ENCODE measurements at places on chromosomes 13 and 19.

DNA sequence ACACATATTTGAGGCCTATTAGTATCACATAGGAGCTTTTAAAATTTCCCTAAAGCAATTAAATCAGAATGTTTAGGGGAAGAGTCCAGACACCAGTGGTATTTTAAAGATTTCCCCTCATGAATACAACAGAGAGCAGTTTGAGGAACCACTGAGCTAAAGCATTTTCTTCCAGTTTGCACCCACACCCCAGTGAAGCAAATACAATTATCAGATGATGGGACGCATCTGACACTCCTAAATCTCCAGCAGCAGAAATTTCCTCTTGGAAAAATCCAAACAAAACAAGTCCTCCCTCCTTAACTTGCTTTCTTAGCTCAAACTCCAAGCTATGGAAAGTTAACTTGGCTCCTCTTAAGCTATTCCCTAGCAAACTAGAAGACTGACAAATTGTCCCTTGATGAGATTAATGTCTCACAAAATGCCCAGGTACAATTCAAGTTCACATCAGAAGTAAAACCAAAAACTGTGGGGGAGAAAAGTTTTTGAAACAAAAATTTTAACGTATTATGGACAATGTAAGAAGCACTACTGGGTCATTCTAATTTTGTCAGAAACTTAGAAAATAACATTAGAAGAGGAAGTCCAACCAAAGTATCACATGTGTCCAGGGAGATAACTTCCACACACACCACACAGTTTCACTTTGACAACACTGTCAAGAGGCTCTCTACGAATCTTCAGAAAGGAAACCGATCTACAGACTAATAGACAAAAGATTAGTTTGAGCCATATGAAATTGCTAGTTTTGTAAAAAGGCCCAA lies 74.1 kb downstream of the ABCC4 start:
- no peak for DNase-seq

DNA sequence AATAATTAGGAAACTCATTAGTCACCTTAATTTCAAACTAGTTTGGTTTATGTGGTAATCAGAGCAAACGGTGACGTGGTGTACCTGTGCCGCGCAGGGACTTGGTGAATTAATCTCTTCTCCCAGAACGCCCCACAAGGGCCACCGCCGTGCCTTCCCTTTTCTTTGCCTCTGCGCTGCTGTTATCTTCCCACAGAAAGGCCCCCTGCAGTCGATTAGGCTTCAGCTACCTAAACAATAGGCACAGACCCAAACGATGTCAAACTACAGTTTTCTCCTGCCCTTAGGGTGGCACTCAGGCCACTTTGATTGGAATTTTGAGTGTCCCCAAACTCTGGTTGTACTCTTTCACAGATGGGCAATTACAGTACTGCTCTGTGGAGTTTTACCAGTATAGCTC lies 115.5 kb downstream of the GGACT start:
- no peak for DNase-seq

DNA sequence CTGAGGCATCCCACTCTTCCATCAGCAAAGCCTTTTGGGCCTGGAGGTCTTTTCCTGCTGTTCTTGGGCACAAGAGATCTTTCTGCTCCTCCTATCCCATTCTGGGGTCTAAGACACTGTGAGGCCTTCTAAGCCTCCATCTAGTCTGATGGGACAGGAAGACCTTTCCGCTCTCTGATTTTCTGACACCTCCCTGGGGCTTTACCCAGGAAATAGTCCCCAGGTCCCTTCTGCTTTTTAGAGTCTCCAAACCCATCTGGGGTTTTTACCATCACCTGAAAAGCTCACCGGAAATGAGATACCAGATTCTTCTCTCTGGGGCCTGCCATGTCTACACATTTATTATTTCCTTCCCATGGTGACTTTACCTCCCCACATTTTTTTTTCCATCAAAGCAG lies 21.1 kb downstream of the CLEC17A start:
- DNase-seq = no peak

- DNase-seq = no peak
These were observed 16.3 kb upstream of the GSX1 start for GRCh38 chr13:27775943-27776342.

GRCh38 chr13:41054919-41055619 lies 6.2 kb upstream of the WBP4 start:
- no peak for DNase-seq

DNA sequence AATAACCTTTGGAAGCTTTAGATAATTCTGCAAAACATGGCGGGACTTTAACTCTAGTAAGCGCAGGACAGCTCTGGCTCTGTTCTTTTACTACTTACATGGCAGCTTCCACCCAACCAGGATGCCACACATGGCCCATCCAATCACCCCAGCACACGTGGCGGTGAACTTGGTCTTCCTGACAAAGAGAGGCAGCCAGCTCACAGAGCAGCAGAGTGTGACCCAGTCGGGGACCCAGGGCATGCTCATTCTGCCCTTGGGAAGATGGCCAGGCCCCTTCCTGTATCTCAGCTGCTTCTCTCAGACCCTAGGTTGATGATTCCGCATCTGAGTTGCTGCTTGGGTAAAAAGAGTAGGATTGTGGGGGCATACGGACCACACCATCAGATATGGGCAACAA lies 172.1 kb downstream of the USP12 start:
- no peak for DNase-seq

- no peak for DNase-seq
These were observed 315.2 kb downstream of the ATP8A2 start for GRCh38 chr13:25686831-25687470.

GRCh38 chr19:3784607-3785450 lies 1.4 kb downstream of the MATK start:
- DNase-seq = no peak

GRCh38 chr19:28737021-28737895 lies 475.7 kb downstream of the UQCRFS1 start:
- DNase-seq = no peak

DNA sequence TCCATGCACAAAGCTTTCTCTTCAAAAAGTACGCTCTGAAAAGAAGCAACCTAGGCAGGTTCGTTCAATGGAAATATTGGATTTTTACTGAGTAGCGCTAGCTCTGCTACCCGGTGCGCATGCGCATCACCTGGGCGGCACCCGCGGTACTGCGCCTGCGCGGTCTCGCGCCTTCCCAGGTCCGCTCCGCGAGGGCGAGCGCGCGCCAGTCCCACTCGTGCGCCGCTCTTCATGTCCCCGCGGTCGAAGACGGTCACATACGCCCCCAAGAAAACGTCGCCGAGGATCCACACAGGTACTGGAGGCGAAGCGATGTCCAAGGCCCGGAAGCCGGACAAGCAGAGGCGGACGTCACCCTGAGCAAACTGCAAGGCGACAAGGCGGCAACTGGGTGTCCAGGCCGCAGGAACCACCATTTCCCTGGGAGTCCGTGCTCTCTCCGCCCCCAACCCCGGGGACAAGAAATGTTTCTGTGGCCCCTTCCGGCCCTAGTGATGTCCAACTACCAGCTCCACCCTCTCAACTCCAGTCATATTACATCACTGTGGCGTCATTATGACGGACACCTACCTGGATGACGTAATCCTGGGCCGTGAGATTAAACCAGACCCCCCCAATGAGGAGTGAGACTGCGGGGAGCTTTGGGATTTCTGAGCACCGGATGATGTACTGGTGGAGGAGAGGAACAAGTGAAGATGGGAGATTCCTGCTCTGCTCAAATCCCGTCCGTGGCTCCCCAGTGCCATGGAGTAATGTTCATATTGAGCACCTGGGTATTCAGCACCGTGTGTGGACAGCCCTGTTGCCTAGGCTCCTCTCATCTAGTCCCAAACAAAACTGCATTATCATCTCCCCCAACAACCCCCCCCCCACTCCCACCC lies 4.8 kb upstream of the KCNC3 start:
- peak; percentile 71 for DNase-seq

GRCh38 chr13:73215823-73216222 lies 157.0 kb downstream of the KLF5 start:
- DNase-seq = no peak

GRCh38 chr13:111115061-111115964 lies at the start of gene ARHGEF7:
TSS of gene ARHGEF7 (plus strand) at chr13:111115310. CDS start at chr13:111115527, 217 bp downstream.
- DNase-seq = no peak

- DNase-seq = no peak
These were observed 128.6 kb downstream of the USP12 start for GRCh38 chr13:27043013-27043412.

DNA sequence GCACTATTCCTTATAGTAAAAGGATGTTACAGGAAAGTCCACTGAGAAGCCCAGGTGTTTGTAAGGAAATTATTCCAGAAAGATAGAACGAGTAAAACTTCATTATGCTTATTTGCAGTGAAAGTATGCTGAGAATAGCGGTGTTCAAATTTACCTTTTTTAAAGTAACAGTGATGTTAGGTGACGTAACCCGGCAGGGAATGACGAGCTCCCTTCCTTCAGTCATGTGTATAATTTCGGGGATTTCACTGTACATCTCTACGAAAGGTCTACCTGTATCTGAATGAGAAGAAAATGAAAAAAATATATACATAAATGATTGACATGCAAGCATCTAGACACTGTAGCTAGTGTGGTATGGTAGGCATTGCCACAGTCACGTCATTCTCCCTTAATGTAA lies 56.9 kb downstream of the FLT1 start:
- no peak for DNase-seq

DNA sequence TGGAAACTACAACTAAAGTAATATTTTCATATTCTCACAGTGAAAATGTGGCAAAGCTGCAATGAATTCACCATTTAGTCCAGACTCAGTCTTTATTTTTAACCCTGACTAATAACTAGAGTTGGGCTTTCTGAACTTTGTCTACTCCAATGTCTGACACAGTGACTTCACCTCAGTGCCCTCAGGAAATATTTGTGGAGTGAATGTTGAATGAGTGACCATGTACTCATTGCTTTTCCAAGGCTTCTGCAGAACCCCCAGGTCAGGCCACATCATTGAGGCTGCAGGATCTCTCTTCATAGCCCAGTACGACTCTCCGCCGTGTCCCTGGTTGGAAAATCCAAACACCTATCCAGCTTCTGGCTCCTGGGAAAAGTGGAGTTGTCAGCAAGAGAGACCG lies 1.8 kb downstream of the ZNF175 start:
- no peak for DNase-seq

- no peak for DNase-seq
These were observed 199.2 kb downstream of the DLEU7 start for GRCh38 chr13:50644081-50644871.

GRCh38 chr19:311813-312261 lies 20.6 kb upstream of the PLPP2 start:
- no peak for DNase-seq

GRCh38 chr19:19021115-19021514 lies 12.2 kb downstream of the SUGP2 start:
- DNase-seq = no peak

DNA sequence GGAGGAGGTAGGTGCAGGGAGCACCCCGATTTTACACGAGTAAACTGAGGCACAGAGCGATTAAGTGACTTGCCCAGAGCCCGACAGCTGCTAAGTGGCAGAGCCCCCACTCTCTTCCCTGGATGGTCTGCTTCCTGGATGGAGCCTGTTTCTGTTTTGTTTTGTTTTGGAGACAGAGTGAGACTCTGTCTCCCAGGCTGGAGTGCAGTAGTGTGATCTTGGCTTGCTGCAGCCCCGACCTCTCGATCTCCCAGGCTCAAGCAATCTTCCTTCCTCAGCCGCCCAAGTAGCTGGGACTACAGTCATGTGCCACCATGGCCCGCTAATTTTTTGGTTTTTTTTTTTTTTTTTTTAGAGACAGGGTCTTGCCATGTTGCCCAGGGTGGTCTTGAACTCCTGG lies 17.3 kb downstream of the BICRA start:
- DNase-seq = no peak

DNA sequence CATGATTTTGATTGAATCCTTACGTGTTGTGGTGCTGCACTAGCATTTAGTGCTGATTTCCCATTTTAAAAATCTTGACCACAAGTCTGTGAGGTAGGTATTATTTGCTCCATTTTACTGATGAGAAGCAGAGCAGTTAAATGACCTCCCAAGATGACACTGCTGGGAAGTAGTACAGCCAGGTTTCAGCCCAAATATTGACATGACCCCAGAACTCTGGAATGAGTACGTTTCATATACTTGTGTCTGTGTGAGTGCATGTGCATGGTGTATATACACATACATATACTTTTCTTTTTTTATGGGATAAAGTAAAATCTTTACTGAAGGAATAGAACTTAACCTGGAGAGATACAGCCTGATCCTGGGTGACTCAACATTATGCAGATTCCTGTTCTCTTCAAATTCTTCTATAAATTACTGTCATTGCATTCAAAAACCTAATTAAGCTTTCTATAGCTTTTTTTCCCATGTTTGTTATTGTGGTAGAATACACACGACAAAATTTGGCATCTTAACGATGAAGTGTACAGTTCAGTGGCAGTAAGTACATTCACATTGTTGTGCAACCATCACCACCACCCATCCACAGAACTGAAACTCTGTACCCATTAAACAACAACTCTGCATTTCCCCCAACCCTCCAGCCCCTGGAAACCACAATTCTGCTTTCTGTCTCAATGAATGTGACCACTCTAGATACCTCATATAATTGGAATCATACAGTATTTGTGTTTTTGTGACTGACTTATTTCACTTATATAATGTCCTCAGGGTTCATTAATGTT lies 311.9 kb downstream of the MTUS2 start:
- no peak for DNase-seq

DNA sequence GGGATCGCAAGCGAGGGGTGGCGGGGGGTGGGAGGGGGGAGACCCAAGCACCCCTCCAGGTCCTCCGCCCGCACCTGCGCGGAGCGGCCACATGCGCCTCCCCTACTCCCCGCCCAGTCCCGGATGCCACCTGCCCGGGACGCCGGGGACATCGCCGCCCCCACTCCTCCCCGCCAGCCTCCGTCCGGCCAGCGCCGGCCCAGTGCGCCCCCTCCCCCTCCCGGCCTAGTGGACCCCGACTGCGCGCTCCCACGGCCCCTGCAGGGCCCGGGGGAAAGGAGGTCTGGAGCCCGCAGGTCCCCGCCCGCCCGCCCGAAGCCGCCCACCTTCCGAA lies 263 bp downstream of the RHPN2 start:
- DNase-seq = no peak

DNA sequence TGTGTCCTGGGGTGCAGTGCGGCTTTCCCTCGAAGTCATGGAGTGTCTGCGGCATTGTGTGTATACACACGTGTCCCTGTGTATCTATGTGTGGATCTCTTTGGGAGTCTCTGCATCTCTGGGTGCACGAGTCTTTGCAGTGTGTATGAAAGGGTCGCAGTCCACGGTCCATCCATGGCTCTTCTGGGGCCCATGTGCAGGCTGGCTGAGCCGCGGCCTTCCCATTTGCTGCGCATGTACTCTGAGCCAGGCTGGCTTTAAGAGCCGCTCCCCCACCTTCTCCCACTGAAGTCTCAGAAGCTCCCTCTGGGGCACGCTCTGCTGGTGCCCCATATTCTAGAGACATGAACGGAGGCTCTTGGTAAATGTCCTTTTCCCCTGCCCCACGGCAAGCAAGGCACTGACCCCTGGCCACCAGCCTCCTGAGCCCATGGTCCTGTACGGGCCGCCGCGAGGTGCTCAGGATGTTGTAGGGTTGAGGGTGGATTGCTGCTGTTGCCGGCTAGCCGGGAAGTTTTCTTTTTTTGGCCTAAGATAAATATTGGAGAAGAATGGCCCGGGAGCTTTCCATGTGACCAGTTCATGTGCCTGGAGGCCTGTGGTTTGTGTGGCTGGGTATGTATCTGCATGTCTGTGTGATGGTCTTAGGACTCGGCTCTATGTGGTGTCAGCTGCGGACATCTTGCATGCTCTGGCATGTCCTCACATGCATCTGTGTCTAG lies 31.9 kb downstream of the PAK4 start:
- no peak for DNase-seq

- no peak for DNase-seq
These were observed 22.0 kb upstream of the UBAC2 start for GRCh38 chr13:99178636-99179035.
